Central memory CD8-positive, alpha-beta T cell (primary cell): ENCODE measurements at places on chromosomes 11 and 22.

DNA sequence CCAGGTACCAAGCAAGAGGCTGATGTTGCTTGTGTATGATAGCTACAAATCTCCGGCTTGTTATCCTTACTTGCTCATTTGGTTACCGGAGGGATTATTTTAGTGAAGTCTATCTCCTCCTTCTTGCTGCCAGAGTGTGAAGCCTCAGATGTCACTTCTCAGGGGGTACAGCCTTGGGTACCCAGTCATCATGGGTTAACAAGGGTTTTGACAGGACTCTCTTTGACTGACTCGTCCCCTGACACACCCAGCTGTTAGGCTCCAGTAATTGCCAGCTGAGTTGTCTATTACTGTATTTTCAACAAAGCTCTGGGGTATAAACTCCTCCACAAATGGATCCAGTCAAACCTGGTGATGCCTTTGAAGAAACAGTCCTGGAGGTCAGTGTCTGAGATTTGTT is 11.9 kb upstream of the PELI3 start:
- no peak overlapping the region for H3K4me3 ChIP-seq
- peaks cover 12% of the 10 kb centered on the region for H3K4me1 ChIP-seq
- DNase-seq = no peak
- no peaks in the 10 kb centered on the region for H3K36me3 ChIP-seq
- H3K27ac ChIP-seq = no peak overlapping the region
- H3K27me3 ChIP-seq = peaks cover 22% of the 10 kb centered on the region

- H3K4me3 ChIP-seq = no peak overlapping the region
- DNase-seq = no peak
- H3K27ac ChIP-seq = no peak overlapping the region
- H3K36me3 ChIP-seq = peaks cover 12% of the 10 kb centered on the region
- no peaks in the 10 kb centered on the region for H3K27me3 ChIP-seq
Observed at GRCh38 chr11:6410695-6411430, 8.0 kb downstream of the APBB1 start.

DNA sequence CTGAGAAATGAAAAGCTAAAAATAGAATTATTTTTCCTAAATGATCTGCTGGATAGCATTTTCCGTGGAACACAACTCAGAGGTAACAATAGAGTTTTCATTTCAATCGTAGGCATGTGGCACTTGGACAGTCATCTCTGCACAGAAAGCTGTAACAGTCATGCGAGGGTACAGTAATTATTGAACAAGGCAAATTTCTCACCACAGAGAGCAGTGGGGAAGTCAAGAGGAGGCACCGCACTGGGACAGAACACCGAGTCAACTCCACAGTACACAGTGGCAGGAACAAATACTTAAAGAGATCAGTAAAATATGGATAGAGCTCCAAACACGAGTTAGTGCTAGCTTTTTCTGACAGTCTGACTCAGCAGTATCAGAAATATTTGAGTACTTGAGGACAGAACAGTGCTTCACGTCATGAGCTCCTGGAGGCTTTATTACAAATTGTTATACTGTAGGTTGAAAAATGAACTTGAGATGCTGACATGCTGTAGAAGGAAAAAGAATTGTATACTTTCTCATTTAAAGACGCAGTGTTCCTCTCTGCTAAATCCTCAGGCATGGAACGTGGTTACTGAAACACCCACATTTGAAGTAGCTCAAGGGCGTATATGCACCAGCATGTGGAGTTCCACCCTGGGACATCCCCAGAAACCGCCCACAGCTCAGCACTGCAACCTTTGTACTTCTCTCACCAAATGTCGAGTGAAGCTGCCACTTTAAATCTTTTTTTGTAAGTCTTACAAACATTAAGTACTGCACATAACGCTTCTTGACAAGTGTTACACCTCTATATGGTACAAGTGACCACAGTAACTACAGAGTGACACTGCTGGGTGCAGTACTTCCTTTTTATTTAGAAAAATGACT is 27.4 kb upstream of the YPEL1 start:
- H3K27me3 ChIP-seq = no peaks in the 10 kb centered on the region
- peak overlapping the region; percentile 69 for H3K4me3 ChIP-seq
- DNase-seq = no peak
- peak overlapping the region; percentile 92 for H3K27ac ChIP-seq
- H3K36me3 ChIP-seq = peaks cover 46% of the 10 kb centered on the region

- no peaks in the 10 kb centered on the region for H3K4me1 ChIP-seq
- no peaks in the 10 kb centered on the region for H3K36me3 ChIP-seq
- H3K4me3 ChIP-seq = no peak overlapping the region
- DNase-seq = no peak
- H3K27ac ChIP-seq = no peak overlapping the region
- H3K27me3 ChIP-seq = peaks cover 37% of the 10 kb centered on the region
Observed at GRCh38 chr11:13114566-13115379, 105.7 kb downstream of the RASSF10 start.

DNA sequence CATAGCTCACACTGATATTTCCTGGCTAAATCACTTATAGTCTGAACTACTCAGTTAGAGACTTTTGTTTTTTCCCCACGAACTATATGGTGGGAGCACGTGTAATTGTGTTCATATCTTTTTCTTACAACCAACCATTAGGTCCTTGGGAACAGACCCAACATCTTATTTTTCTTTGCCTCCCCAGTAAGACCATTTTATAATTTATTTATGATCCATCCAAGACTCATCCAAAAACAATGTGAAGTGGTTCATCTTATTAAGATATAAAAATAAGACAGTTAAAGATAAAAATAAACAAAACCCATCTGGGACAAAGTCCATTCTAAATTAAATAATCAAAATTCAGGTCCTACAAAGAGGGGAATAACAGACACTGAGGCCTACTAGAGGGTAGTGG is 90.8 kb downstream of the FAM168A start:
- H3K27ac ChIP-seq = no peak overlapping the region
- H3K4me3 ChIP-seq = no peak overlapping the region
- H3K36me3 ChIP-seq = peaks cover 4% of the 10 kb centered on the region

GRCh38 chr11:111645657-111646316 is 43.5 kb downstream of the SIK2 start:
- peaks cover 4% of the 10 kb centered on the region for H3K36me3 ChIP-seq
- no peaks in the 10 kb centered on the region for H3K27me3 ChIP-seq
- no peak for DNase-seq
- no peak overlapping the region for H3K4me3 ChIP-seq

DNA sequence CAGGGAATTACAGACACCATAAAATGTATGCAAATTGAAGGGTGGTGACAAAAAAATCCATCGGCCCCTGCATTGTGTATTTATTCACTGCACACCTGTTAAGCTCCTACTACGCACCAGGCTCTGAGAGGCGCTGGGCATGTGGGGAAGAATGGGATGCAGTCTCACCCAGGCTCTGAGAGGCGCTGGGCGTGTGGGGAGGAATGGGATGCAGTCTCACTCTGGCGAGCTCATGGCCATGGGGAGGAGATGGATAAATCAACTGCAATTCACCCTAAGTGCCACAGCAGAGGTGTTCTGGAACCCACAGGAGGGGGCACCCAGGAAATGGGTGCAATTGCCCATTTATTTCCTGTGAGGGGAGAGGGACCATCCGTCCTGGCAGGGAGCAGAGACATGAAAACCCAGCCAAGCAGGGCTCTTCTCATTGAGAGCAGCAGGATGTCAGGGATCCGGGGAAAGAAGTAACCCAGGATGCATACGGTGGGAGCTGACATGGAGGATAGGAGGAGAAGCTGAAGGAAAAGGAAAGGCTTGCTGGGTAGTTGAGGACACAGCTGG is 798.7 kb downstream of the TBC1D22A start:
- no peak for DNase-seq
- no peaks in the 10 kb centered on the region for H3K4me1 ChIP-seq
- no peak overlapping the region for H3K4me3 ChIP-seq

- DNase-seq = no peak
- no peaks in the 10 kb centered on the region for H3K4me1 ChIP-seq
- H3K27ac ChIP-seq = no peak overlapping the region
- H3K4me3 ChIP-seq = no peak overlapping the region
- H3K36me3 ChIP-seq = no peaks in the 10 kb centered on the region
Observed at GRCh38 chr11:134932761-134933160, 520.7 kb upstream of the B3GAT1 start.

GRCh38 chr22:33757802-33758483 is 162.3 kb downstream of the LARGE1 start:
- no peak for DNase-seq
- H3K4me3 ChIP-seq = no peak overlapping the region
- no peaks in the 10 kb centered on the region for H3K4me1 ChIP-seq
- H3K36me3 ChIP-seq = peaks cover 2% of the 10 kb centered on the region
- H3K27ac ChIP-seq = no peak overlapping the region

DNA sequence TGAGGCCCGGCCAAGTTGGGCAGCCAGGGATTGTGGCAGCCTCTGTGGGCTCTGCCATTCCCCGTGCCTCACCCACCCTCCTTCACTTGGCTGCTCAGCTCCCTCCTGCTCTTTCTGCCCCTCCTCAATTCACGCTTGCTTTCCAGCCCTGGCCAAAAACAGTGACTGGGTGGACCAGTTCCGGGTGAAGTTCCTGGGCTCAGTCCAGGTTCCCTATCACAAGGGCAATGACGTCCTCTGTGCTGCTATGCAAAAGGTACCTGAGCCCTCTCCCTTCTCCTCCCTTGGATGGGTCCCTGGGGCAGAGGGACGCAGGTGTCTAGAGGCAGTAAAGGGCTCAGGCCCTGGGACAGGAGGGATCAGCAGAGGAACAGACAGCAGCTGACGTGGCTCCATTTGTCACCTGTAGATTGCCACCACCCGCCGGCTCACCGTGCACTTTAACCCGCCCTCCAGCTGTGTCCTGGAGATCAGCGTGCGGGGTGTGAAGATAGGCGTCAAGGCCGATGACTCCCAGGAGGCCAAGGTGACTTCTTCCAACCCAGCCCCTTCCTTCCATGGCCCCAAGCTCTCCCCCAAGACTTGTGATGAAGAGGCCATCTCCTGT is 2.7 kb downstream of the FREY1 start:
- no peak for DNase-seq
- no peak overlapping the region for H3K4me3 ChIP-seq
- H3K27ac ChIP-seq = no peak overlapping the region
- H3K27me3 ChIP-seq = peaks cover 9% of the 10 kb centered on the region

- no peak for DNase-seq
- H3K4me3 ChIP-seq = no peak overlapping the region
- H3K4me1 ChIP-seq = no peaks in the 10 kb centered on the region
Observed at GRCh38 chr11:7655253-7656217, 17.8 kb downstream of the CYB5R2 start.

- H3K36me3 ChIP-seq = no peaks in the 10 kb centered on the region
- no peak for DNase-seq
- no peak overlapping the region for H3K27ac ChIP-seq
- no peaks in the 10 kb centered on the region for H3K27me3 ChIP-seq
- H3K4me1 ChIP-seq = peaks cover 10% of the 10 kb centered on the region
Observed at GRCh38 chr11:77137421-77137820, 9.4 kb downstream of the MYO7A start.

GRCh38 chr22:38315823-38316363 is 1.3 kb downstream of the CSNK1E start:
- DNase-seq = no peak
- peaks cover 57% of the 10 kb centered on the region for H3K4me1 ChIP-seq
- H3K4me3 ChIP-seq = peak overlapping the region; percentile 80
- H3K27ac ChIP-seq = peak overlapping the region; percentile 91
- H3K27me3 ChIP-seq = no peaks in the 10 kb centered on the region

- H3K36me3 ChIP-seq = peaks cover 4% of the 10 kb centered on the region
- H3K4me3 ChIP-seq = no peak overlapping the region
- H3K27ac ChIP-seq = no peak overlapping the region
- no peak for DNase-seq
- no peaks in the 10 kb centered on the region for H3K27me3 ChIP-seq
Observed at GRCh38 chr22:31086703-31087330, 5.7 kb downstream of the SMTN start.

GRCh38 chr11:45530776-45531175 is 134.6 kb downstream of the CHST1 start:
- no peak overlapping the region for H3K4me3 ChIP-seq
- no peak for DNase-seq
- H3K36me3 ChIP-seq = no peaks in the 10 kb centered on the region
- H3K27ac ChIP-seq = no peak overlapping the region

GRCh38 chr22:28171712-28172111 is 252.7 kb upstream of the PITPNB start:
- no peak overlapping the region for H3K27ac ChIP-seq
- DNase-seq = no peak
- peaks cover 13% of the 10 kb centered on the region for H3K27me3 ChIP-seq
- H3K4me3 ChIP-seq = no peak overlapping the region
- no peaks in the 10 kb centered on the region for H3K36me3 ChIP-seq
- no peaks in the 10 kb centered on the region for H3K4me1 ChIP-seq

DNA sequence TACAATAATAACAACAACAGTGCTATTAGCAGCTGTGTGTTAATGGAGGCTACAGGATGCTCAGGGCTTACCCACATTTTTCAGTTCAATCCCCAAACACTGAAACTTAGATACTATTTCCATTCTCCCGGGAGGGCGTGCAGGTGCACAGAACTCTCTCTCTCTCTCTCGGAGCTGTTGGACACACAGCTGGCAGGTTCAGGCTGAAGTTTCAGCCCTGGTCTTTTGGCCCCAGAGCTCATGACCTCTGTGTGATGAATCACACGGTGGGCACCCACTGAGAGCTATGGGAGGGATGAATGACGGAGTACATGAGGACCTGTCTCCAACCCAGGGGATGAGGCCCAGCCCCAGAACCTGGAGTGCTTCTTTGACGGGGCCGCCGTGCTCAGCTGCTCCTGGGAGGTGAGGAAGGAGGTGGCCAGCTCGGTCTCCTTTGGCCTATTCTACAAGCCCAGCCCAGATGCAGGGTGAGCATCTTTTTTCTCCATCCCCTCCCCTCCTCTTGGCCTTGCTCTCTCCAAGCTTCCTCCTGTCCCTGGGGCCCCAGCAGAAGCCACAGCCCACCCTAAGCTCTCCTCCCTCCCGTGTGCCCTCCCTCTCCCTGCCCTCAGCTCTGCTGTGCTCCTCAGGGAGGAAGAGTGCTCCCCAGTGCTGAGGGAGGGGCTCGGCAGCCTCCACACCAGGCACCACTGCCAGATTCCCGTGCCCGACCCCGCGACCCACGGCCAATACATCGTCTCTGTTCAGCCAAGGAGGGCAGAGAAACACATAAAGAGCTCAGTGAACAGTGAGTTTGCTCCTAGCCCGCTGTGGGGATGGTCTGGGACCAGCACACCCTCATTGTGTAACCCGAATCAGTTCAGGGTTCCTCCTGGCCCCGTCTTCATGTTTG is 16.9 kb downstream of the CSF2RB start:
- peaks cover 70% of the 10 kb centered on the region for H3K27me3 ChIP-seq
- DNase-seq = no peak
- H3K27ac ChIP-seq = no peak overlapping the region
- H3K4me1 ChIP-seq = no peaks in the 10 kb centered on the region
- H3K4me3 ChIP-seq = no peak overlapping the region

DNA sequence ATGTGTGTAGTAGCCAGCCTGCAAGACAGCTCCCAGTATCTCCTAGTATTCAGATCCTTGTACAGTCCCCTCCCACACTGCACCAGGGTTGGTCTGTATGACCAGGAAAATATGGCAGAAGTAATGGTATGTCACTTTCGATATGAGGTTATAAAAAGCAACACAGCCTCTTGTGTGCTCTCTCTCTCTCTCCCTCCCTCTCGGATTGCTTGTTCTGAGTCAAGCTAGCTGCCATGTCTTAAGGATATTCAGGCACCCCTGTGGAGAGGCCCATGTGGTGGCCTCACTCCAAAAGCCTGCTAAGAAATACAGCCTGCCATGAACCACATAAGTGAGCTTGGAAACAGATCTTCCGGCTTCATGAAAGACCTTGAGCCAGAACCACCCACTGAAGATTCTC is 25.4 kb downstream of the FXYD6 start:
- no peaks in the 10 kb centered on the region for H3K36me3 ChIP-seq
- H3K4me1 ChIP-seq = peaks cover 9% of the 10 kb centered on the region
- no peak for DNase-seq
- H3K4me3 ChIP-seq = no peak overlapping the region
- H3K27me3 ChIP-seq = peaks cover 39% of the 10 kb centered on the region
- no peak overlapping the region for H3K27ac ChIP-seq
